Stimulated activated CD4-positive, alpha-beta T cell treated with anti-CD3 and anti-CD28 coated beads, TNF-alpha, amount 100 ng/mL, for 1 hour (primary cell): ENCODE measurements at places on chromosomes 7 and 10.

DNA sequence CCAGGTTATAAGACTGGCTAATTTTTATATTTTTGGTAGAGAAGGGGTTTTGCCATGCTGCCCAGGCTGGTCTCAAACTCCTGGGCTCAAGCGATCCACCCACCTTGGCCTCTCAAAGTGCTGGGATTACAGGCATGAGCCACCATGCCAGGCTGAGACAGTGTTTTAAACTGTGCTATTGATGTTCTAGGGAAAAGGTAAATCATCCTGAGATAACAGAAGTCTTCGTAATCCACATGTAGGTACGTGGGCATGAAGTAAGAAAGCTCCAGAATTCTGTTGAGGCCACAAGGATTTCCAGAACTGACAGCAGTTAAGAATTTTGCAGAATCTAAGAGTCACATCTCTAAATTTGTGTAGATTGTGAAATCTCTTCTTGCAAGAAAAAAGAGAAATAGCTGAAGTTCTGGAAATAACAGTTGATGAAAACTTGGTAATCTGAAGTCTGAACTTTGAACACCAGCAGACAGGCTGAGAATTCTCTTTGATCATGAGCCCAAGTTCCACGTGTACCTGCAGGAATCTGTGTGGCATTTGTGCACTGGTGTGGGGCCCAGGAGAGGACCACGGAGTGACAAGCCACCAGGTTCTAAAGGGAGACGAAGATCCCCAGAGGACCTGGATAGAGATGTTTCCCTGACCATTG, 24.6 kb downstream of the C7orf33 start:
- no peak for DNase-seq

GRCh38 chr7:132471515-132471914, 104.8 kb downstream of the PLXNA4 start:
- no peak for DNase-seq

- DNase-seq, result no peak
Observed at GRCh38 chr7:19558527-19558926, 150.3 kb downstream of the POLR1F start.

DNA sequence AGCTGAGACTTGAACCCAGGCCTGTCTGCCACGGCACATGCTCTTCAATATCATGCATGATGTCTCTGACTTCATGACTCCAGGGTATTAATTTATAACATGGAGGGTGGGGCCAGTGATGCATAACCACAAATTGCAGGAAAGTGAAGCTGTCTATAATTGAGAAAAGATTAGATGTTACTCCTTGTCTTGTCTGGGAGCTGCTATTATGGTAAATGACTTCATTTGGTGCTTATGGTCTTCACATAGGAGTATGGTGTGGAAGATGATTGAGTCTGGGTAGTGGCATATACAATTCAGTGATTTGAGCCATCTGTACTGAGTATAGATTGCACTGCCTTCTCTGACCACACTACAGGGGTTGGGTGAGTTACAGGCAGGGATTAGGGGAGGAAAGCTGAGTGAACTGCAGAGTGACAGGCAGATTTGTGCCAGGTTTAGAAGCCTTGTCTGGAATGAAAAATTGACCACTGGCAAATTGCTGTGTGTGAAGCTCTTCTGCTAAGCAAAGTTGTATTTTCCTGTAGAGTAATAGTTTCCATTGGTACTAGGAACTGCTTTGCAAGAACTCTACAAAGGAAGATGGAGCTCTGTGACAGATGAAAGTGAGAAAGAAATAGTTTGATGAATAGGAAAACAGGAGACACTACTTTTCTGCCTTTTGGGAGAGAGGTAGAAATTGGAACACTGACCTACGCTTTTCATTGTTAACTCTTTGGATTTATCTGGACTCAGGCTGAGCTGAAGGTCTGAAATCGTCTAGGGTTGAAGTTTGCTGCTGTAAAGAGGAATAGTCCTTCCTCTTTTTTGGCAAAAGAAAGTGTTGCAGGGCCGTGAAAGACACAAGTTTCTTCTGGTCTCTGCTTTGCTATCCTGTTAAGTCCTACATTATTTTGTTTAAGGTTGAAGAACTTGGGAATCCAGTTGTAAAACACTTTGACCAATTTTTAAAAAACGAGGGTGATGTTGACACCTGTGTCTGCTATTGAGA, 2.7 kb downstream of the SND1 start:
- DNase-seq, result no peak

- no peak for DNase-seq
Observed at GRCh38 chr10:78356291-78356900, 322.7 kb downstream of the RPS24 start.

DNA sequence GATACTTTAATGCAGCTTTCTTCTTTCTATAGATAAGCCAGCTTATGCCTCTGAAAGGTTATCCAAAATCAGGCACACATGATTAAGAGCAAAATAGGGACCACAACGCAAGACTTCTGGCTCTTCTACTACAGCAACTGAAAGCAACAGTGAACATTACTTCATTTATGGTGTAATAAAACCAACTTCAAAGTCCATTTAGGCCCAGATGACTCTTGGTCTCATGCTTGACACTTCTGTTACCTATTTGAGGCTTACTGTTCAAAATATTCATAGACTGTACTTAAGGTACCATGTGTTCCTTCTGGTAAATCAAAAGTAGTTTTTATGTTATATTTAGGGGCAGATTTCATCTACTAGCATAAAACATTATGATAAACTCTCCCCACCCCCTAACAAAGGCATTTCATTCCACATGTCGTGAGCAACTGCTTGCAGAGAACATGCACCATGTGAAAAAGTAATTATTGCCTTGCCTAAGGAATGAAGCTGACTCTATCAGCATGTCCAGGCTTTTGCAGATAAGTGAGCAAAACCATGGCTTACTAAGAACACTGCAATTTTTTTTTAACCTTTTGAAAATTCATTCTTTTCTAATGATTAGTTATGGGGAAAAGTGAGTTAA, 154.9 kb upstream of the ITGB1 start:
- DNase-seq, result no peak

GRCh38 chr7:45573661-45574415, at the start of gene ADCY1:
ADCY1 (plus strand) TSS chr7:45574368; CDS start chr7:45574544, 176 bp downstream.
- no peak for DNase-seq

GRCh38 chr7:157476201-157476600, 139.4 kb downstream of the DNAJB6 start:
- DNase-seq, result no peak

DNA sequence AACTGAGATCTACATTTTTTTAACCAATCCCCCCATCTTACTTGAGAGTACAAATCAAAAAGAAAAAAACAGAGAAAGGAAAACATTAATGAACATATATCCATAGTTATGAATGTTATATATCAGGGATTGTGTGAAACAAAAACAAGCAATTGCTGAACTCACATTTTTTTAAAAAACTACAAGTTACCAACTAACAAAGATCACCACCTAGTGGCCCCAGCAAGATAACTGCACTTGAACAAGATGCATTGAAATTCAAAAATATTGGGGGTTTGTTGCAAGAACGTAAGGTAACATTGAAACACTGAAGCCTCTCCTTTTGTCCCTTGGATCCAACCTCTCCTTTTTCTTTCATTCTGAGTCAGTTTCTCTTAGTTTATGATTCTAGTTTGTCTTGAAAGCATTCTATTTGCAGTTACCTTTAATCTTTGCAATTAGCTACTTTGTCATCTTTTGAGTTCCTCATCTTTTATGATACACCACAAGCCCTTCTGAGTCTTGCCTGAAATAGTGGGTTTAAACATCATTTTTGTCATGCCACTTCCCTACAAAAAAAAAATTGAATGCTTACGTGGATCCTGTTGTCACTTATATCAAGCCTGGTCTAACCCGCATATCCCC, 87.3 kb upstream of the TES start:
- DNase-seq, result no peak

GRCh38 chr10:62473241-62473640, 99.1 kb downstream of the ZNF365 start:
- DNase-seq, result no peak

GRCh38 chr10:69014171-69014570, 25.6 kb downstream of the KIFBP start:
- DNase-seq, result no peak

DNA sequence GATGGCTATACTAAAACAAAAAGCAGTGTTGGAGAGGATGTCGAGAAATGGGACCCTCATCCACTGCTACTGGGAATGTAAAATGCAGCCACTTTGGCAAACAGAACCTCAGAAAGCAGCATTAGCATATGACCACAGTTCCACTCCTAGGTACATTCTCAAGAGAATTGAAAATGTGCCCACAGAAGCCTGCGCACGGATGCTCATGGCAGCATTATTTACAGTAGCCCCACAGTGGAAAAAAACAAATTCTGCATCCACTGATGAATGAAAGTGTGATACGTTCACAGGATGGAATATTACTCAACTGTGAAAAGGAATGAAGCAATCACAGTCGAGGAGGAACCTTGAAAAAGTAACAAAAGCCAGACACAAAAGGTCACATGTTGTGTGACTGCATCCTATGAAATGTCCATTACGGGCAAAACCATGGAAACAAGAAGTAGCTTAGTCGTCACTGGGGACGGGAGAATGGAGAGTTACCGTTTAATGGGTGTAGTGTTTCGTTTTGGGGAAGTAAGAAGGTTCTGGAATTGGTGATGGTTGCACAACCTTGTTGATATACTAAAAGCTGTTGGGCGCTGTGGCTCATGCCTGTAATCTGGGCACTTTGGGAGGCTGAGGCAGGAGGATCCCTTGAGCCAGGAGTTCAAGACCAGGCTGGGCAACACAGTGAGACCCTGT, 2.5 kb upstream of the UPK3B start:
- DNase-seq, result no peak

DNA sequence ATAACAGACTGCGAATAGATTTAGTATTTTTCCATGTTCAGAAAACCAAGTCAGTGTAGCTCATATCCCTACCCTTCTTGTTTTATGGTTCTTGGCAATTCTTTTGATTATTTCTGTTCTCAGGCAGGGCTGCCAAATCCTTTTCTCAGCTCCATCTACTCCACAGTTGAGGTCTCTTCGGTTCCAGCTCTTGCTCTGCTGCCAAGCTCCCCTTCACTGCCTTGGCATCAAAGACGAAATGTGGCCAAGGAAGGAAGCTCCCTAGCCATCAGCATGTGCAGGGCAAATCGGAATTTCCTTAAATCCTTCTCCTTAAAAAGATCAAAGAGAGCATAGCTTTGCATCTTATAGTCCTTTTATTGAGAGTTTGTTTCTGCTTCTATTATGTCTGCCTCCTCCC, 116.4 kb upstream of the NOBOX start:
- no peak for DNase-seq
